ENCODE measurements at places on chromosomes 11 and 22. TPM values are rescaled to one million over a fixed set of nuclear protein-coding genes. Genes with fewer than 3 reads are reported as not detected.

The SLC35E4 gene
- 2.9 TPM for total RNA-seq

The IL18 gene
- 0.67 TPM for total RNA-seq

The CRYBB2 gene
- not detected for total RNA-seq

The ARHGEF12 gene
- total RNA-seq = 23.8 TPM

The ASPHD2 gene
- total RNA-seq = 7.3 TPM

The PRAME gene
- 0.15 TPM for total RNA-seq

The EPS8L2 gene
- 13.9 TPM for total RNA-seq

The RASL10A gene
- 5.6 TPM for total RNA-seq

The CNTF gene
- total RNA-seq = 5.9 TPM

The ALDH3B1 gene
- total RNA-seq = 0.81 TPM

The CHRNA10 gene
- total RNA-seq = 4.0 TPM

The FIBP gene
- 59.8 TPM for total RNA-seq

The DRICH1 gene
- total RNA-seq = 1.5 TPM

The CYP2R1 gene
- 42.4 TPM for total RNA-seq

The CCDC15 gene
- 1.8 TPM for total RNA-seq

The LDHAL6A gene
- total RNA-seq = not detected

The ASCL3 gene
- not detected for total RNA-seq

The BIK gene
- 1.3 TPM for total RNA-seq

The TSSK2 gene
- not detected for total RNA-seq

The CKAP5 gene
- 49.4 TPM for total RNA-seq

The RAG2 gene
- total RNA-seq = not detected

The MGAT3 gene
- 28.0 TPM for total RNA-seq

The FGF19 gene
- total RNA-seq = not detected

The GANAB gene
- 190 TPM for total RNA-seq

The LRRC56 gene
- total RNA-seq = 15.8 TPM

The AIFM3 gene
- 4.5 TPM for total RNA-seq

The C22orf31 gene
- not detected for total RNA-seq
